ENCODE measurements at places on chromosomes 3 and 15.
A peak's percentile ranks its signal among the peaks of the same experiment; 100 is the strongest.

GRCh38 chr3:69750549-69750948 lies 11.3 kb downstream of the MITF start:
- peak; percentile 36 for DNase-seq

DNA sequence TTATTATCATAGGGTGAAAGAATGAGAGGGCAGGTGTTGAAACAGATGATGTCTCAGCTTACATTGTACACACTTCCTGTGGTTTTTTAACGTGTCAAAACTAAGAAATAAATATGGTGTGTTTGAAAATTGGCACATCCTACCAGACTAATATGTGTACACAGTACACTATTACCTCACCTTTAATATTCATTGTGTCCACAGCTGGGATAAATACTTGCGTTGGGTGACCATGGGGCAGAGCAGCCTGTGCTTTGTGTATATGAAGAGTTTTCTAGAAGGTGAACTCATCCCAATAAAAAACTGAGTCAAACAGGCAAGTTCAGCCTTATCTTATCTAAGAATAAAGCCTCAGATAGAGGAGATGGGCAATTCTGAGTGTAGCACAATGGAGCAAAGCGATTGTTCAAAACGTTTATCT lies 17.3 kb downstream of the SUCNR1 start:
- DNase-seq: no peak

DNA sequence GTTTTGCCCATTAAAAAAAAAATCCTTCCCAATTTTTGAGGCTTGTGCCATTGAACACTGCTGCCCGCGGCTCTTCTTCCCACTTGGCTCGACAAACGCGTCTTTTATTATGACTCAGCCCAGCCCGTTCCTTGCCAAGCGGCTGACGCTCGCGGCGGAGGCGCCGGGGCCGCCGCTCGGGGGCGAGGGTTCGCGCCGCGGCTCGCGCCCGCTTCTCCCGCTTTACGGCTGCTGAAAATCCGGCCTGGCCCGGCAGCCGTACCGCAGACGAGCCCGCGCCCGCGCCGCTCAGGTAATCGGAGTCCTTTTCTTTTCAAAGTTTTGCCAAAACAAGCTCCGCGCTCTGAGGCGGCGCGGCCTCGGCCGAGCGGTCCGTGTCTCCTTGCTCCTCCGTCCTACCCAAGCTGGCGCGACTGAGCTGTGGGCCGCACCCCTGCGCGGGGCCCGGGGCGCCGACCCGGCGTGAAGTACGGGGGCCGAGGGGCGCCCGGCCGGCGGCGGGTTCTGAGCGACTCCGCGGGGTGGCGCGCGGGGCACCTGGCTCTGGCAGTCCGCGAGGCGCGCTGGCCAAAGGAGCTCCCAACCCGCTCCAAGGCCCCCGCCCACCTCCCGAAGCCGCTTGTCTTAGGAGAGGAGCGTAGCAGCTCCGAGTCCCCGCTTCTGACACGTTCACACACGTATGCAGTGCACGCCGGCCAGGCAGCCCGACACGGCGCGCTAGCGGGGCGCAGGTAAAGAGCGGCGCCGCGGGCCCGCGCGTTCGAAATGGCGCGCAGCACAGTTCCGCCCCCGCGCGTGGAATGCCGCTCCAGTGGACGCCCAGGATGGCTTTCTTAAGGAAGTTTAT lies 418.2 kb upstream of the NAALADL2 start:
- peak; percentile 92 for DNase-seq

- no peak for DNase-seq
These were observed 392.0 kb upstream of the RORA start for GRCh38 chr15:61621146-61621545.

GRCh38 chr3:136194409-136195257 lies 1.5 kb downstream of the MSL2 start:
- peak; percentile 77 for DNase-seq

- DNase-seq: no peak
These were observed 15.8 kb downstream of the SPCS1 start for GRCh38 chr3:52721730-52722008.

DNA sequence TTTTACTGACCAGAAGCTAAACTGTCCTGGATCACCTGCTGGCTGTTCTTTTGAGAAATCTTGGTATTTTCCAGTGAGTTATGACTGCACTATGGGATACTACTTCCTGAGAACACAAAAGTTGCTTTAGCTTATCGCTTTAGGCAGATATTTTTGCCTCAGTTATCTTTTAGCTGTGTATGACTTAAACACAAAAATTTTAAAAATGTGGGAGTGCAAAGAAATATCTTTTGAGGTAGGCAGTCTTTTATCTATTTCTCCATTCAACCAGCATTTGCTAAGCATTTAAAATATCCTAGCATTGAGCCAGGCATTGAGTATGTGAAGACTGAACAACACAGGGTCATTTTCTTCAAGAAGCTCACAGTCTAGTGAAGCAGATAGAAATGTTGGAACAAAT lies 981.9 kb downstream of the FHIT start:
- no peak for DNase-seq

DNA sequence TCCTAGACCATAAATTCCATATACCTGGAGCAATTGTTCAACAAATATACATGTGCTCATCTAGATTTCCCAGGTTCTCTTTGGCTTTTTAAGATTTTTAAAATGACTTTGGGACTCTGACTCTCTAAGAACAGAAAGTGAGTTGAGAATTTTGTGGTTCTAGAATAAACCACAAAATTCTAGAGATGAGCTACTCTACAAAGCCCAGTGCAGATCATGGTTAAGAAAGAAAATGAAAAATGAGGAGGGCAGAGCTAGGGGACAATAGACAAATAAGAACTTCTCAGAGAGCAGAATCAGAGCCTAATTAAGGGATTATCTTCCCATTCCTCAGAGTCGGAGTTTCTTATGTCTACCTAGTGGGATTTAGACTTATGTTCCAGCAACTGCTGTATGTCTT lies 694.7 kb downstream of the ZNF385D start:
- DNase-seq: no peak

DNA sequence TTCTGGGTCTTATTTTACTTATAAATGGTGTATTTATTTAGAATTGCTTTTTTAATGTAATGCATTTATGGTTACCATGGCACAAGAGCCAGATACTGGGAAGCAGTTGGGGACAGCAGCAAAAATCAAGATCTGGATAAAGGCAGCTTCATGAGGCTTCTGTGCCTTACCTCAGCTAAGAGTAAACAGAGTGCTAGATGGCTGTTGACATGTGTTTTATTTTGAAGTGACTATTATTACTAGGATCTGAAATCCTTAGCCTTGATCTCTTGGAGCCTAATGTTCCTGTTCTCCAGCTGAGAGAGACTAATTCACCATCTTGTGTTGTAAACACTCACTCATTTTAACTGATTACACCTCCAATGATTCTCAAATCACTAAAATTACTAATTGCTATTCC lies 317.8 kb downstream of the LPP start:
- DNase-seq: no peak

DNA sequence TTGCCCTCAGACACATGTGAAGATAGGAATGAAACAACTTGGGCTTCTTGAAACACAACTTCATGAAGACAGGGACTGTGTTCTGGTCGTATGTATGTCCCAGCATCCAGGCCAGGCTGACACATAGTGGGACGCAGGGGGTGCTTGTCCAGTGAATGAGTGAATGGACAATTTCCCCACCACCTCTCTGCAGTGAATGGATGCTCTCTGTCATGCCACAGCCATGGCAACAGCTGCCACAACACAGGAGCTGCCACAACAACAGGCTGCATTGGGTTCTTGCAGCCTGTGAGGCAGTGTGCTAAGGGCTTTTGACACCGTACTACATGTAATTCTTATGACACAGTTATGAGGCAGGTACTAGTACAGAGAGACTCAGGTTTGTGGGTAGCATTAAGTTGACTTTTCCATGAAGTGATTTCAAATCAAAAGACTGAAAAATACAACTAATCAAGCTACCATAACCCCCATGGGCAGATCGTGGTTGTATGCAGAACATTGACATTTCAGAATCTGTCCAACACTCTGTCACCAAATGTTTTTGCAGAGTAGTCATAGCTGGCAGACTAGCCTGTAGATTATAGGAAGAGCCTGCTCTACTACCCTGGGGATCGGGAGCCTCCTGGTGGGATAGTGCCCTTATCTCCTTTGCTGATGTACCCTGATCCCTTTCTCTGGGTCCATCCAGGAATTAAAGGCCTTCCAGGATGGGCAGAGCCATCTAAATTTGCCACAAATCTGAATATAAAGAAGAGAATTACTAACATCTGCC lies 40.8 kb downstream of the CLSTN2 start:
- DNase-seq: no peak

DNA sequence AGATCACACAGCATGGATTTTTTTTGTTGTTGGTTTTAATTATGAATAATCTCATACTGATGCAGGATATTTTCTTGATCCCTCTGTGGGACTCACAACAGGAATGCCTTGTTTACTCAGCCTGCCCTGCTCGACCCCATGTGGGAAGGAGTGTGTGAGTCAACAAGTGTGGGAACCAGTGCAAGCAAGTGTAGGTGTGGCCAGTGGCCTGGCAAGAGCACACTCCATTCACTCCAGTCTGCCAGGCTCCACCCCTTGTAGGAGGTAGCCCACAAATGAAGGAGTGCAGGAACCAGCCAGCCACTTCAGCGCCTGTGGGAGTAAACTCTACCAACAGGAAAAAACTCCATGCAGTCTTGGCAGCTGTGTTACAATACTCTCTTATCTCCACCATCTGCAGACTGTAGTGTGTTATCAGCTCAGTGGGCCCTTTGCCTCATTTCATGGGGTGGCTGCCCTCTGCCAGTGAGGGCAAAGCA lies 393.6 kb downstream of the OTOL1 start:
- peak; percentile 4 for DNase-seq

GRCh38 chr3:53806182-53807116 lies 39.8 kb downstream of the CHDH start:
- DNase-seq: no peak

- peak; percentile 67 for DNase-seq
These were observed 22.2 kb downstream of the TMEM43 start for GRCh38 chr3:14147066-14147435.

GRCh38 chr3:177351757-177352158 lies 154.5 kb upstream of the TBL1XR1 start:
- DNase-seq: no peak

DNA sequence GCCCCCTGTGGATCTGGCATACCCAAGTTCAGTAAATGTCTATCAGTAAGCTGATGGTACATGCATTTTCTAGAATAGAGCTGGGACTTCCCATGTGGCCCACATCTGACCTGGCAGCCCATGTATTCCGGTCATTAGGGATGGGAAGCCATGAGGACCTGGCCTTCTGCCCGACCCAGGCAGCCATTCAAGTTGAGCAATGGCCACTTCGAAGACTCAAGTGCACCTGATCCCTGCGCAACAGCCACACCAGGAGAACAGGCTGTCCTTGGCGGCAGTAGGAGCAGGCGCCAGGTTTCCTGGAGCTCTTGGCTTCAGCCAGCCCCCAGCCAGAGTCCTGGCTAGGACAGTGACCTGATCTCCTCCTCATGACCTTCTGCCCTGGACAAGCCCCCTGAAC lies 14.6 kb downstream of the HEMK1 start:
- no peak for DNase-seq

GRCh38 chr15:76099388-76099787 lies 39.6 kb downstream of the TMEM266 start:
- no peak for DNase-seq

DNA sequence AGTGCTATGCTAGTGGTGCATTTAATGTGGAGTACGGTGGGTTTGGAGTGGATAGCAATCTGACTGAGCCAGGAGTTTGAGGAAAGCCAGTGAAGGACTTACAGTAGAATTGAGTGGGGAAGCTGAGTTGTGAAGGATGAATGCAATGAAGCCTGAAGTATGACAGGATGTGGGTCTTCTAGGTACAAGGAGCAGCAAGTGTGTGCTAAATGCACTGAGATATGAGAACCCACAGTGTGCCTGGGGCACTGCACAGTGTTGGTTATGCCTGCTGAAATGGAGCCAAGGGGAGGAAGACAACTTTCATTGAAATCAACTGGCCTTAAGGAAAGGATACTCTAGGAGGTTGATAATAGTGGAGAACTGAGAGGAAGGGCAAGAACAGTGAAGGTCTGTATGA lies 105.5 kb upstream of the MRPL3 start:
- no peak for DNase-seq

DNA sequence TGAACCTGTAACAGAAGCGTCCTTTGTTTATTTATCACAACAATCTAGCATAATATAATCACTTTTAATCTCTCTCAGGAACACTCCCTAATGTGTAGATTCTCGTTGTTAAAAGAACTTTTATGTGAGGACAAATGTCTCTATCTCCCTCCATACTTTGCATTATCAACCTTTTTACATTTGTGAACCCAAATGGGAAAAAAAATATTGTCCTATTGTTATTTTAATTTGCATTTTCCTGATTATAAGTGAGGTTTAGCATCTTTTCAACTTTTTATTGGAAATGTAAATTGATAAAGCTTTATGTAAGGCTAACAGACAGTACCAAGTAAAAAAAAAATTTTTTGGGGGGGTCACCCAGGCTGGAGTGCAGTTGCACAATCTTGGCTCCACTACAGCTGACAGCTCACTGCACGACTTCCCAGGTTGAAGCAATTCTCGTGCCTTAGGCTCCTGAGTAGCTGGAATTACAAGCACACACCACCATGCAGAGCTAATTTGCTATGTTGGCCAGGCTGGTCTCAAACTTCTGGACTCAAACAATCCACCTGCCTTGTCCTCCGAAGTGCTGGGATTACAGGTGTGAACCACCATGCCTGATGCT lies 33.0 kb upstream of the DENND4A start:
- no peak for DNase-seq

DNA sequence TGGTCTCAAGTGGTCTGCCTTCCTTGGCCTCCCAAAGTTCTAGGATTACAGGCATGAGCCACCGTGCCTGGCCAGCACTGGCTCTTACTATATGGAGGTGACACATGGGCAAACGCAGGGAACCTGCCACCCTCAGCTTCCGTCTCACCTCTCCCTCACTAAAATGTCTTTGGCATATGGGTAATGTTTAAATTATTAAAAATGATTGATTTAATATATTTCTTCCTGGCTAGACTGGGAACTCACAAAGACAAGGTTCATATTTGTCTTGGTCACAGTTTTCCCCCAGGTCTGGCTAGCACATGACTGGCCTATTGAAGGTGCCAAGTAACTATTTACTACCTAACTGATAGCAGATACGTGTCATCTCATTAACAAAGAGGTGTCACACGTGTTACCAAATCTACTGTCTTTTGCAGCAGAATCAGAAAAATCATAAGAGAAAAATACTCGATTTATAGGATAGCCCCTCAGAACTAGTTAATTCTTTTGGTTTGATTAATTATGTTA lies 48.2 kb downstream of the SYNM start:
- no peak for DNase-seq

Data from suppressor macrophage (primary cell).